NCI-H1048 (cell line): ENCODE measurements at places on chromosomes 3 and 15.

GRCh38 chr3:17336291-17336690 lies 406.1 kb downstream of the TBC1D5 start:
- no peak for DNase-seq

GRCh38 chr3:17035966-17036365 lies 151.2 kb downstream of the PLCL2 start:
- no peak for DNase-seq

DNA sequence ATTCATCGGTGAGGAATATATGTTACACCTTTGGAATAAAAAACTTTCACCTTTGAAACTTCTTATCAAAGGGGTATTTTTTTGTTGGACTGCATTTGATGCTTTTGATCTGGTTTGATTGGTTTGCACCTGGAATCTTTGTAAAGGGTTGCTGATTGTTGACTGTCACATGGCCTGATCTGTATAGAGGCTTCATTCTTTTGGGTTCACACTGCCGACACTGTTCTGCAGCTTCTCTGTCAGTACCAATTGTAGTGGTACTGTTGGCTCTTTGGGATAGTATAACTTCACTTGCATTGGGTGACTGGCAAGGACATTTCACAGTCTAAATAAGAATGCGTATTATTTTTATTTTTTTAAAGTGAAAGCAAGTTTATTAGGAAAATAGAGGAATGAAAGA lies 155.7 kb downstream of the DOCK3 start:
- DNase-seq, result no peak

- no peak for DNase-seq
These were observed 74.0 kb upstream of the CCNL1 start for GRCh38 chr3:157233923-157234322.

GRCh38 chr15:40828447-40829036 lies at the start of gene PPP1R14D:
Gene PPP1R14D, minus strand, starts transcription at chr15:40828708. Its CDS starts 67 bp downstream, at chr15:40828641.
- no peak for DNase-seq

DNA sequence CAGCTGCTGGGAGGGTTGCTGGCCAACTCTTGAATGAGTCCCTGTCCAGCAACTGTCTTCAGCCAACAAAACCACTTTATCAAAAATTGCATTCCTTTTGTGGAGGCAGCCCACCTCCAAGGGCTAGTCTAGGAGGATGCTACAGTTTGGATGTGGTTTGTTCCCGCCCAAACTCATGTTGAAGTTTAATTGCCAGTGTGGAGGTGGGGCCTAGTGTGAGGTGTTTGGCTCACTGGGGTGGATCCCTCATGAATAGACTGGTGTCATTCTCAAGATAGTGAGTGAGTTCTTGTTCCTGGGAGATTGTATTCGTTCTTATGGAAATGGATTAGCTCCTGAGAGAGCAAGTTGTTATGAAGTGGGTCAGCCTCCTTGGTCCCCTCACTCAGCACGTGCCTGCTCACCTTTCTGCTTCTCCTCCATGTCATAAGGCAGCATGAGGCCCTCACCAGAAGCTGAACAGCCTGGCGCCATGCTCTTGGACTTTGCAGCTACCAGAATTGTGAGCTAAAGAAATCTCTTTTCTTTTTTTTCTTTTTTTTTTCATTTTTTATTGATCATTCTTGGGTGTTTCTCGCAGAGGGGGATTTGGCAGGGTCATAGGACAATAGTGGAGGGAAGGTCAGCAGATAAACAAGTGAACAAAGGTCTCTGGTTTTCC lies 4.2 kb upstream of the RFC4 start:
- DNase-seq, result no peak

DNA sequence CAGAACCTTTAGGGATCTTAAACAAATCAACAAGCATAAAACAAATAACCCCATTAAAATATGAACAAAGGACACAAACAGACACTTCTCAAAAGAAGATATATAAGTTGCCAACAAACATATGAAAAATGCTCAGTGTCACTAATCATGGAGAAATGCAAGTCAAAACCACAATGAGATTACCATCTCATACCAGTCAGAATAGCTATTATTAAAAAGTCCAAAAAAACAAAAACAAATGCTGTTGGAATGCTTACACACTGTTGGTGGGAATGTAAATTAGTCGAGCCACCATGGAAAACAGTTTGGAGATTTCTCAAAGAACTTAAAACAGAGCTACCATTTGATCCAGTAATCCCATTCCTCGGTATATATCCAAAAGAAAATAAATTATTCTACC lies 423.6 kb downstream of the OTOL1 start:
- DNase-seq, result no peak

GRCh38 chr15:48021336-48022086 lies 99.3 kb upstream of the SLC24A5 start:
- DNase-seq, result no peak
